Stimulated activated CD4-positive, alpha-beta T cell treated with anti-CD3 and anti-CD28 coated beads, Interleukin-12 subunit alpha, Interleukin-12 subunit beta, amount 100 ng/mL, for 4 hours (primary cell): ENCODE measurements at places on chromosomes 16 and 17.

GRCh38 chr16:4004206-4004605 is 112.0 kb downstream of the ADCY9 start:
- no peak for DNase-seq

DNA sequence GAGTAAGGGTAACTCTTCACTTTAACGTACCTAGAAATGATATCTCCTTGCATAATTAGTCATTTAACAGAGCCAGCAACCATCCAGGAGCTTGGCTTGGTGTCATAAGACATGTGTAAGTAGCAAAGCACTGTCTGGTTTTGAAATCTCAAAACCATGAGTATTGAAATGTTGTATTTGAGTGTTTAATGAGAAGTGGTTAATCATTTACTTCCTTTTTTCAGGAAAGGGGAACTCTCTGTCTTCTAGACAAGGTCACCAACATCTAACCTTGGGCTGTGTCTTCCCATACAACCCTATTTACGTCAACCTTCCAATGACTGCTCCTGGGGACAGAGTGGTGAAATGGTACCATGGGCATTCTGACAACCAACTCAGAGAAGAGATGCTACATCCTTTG is 27.1 kb downstream of the PMP22 start:
- DNase-seq: no peak

- DNase-seq: no peak
These were observed 39.8 kb downstream of the KSR1 start for GRCh38 chr17:27496005-27496404.

GRCh38 chr17:6578491-6578890 is 22.1 kb upstream of the PITPNM3 start:
- DNase-seq: no peak

DNA sequence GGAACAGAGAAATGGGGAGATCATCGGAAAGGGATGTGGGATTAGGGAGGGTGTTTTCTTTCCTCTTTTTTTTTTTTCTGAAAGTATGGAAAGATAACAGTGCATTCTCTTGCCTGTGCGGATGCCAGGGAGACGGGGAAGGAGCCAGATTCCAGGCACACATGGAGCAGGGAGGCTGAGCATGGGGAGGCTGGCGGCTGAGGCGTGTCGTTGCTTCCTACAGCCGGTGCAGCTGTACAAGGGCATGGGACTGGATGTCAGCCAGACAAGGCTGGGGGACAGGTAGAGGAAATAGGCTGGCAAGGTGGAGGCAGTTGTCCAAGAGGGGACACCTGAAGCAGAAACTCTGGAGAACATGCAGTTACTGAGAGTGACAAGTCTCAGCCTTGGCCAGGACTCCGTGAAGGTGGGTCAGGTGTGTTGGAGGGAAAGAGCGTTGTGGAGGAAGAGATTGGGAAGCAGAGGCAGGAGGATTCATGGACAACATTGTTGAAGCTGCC is 16.6 kb upstream of the ADORA2B start:
- DNase-seq: no peak

DNA sequence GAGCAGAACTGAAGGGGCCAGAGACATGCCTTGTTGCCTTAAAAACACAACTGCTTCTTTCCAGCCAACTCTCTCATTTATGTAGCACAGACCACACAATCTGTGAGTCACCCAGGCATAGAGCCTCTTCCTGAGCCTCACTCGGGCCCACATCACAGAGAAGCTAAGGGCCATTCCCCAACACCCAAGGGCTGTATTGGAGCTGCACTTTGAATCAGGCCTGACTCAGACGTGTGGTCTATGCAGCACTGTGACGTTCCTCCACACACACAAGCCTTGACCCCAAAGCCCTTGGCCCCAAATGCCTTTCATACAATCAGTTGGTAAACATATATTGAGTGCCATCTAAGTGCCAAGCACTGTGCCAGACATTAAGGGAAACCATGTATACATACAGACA is 308.9 kb upstream of the DYNLRB2 start:
- DNase-seq: no peak

- no peak for DNase-seq
These were observed 239.6 kb downstream of the CDH11 start for GRCh38 chr16:64882078-64882784.

DNA sequence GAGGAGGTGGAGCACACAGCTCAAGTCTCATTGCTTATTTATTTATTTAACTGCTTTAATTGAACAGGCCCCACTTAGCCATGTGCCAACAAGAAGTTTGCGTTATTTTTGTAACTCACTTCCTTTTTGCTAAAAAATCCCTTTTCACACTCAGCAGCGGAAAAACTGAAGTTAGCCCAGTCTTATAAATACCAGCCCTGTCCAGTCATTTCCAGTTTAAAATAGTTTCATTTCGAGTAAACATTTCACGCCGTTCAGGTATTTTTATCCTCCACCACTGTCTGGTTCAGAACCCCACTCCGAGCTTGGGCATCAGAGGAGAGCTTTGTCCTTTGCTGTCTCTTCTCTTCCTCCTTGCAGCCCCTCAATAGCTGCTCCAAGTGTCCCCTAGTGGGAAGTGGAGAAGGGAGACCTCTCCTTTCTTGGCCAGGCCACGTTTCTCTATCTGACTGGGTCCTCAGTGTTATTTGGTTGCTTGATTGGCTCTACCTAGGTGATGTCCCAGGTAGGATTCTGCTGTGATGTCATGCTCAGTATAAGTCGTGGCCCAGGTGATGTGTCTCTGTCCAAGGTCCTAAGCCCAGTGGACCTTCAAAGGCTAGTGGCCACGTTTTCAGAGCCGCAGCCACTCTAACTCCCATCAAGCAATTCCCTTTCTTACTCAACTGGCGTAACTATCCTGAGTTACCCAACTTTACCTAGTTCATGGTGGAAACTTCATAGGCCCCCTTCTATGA is 53.0 kb upstream of the GAS7 start:
- DNase-seq: no peak

- no peak for DNase-seq
These were observed 72.0 kb downstream of the ABCC6 start for GRCh38 chr16:16151315-16151714.

DNA sequence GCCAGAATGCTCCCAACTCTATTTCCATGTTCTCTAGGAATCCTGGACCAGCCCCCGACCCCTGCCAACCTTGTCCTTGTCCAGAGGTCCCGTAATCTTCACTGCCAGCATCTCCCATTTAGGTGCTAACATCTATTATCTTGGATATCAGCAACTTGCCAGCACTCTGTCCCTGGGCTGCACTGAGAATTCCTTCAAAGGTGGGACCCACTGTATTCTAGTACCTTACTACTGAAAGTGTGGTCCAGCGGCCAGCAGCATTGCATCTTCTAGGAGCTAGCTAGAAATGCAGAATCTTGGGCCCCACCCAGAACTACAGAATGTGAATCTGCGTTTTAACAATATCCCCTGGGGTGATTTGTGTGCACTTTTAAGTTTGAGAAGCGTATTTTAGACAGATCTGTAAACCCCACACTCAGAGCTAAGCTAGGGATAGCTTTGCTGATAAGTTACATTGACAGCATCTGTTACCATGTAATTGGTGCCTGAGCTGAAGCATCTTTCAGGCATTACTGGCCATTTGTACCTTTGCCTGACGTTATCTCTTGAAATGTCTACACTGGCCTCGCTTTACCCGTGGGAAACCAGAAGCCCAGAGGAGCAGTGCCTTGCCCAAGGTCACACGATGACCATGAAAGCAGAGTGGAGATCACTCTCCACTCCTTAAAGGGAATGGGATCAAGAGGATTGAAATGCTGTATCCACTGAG is 8.3 kb downstream of the ABAT start:
- DNase-seq: no peak

DNA sequence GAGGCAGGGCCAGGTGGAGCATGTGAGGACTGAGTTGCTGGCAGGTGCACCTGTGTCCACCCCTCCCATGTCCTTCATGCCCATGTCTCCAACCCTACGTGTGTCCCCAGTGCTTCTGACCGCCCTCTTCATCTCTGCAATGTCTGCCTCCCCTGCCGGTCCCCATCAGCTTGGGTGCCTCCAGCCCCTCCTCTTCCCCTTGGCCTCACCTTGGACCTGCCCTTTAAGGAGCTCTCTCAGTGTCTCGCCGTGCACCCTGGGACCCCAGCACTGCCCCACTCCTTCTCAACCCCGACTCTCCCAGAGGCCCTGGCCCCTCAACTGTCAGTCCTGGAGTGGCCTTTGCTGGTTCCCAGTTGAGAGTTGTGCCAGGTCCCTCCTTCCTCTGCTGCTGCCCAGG is 15.0 kb downstream of the RIPOR1 start:
- DNase-seq: no peak

DNA sequence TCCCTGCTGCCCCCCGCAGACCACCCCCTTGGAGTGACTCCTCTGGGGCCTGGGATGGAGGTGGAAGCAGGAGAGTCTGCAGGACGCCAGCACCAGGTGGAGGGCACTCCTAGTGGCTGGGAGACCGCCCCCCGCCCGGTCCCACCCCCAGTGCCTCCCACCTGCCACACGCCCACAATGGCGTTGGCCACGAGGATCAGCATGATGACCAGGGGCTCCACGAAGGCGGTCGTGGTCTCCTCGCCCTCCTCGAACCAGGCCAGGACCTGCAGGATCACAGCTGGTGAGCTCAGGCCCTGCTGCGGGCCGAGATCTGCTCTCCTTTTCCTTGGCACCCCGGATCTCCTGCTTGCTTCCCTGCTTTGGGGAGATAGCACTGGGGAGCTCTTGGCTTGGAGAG is 12.8 kb downstream of the ATP2A3 start:
- DNase-seq: no peak

DNA sequence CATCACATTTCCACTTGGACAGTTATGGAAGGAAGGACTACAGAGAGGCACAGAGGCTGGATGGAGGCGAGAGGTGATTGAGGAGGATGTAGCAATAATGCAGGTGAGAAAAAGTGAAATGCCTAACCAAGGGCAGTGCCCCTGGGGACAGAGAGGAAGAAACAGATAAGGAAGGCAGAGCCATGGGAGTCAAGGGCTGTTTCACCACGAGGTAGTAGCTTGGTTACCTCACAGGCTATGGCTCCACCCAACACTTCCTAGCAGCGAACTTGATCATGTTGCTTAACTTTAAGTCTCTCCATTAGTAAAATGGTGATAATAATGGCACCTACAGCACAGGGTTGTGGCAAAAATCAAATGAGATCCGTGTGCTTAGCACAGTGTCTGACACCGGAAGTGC is 83.9 kb downstream of the YPEL2 start:
- DNase-seq: no peak

- DNase-seq: no peak
These were observed 2.3 kb upstream of the RPH3AL start for GRCh38 chr17:354651-355556.

- no peak for DNase-seq
These were observed 46.3 kb downstream of the SNX11 start for GRCh38 chr17:48153691-48154358.

DNA sequence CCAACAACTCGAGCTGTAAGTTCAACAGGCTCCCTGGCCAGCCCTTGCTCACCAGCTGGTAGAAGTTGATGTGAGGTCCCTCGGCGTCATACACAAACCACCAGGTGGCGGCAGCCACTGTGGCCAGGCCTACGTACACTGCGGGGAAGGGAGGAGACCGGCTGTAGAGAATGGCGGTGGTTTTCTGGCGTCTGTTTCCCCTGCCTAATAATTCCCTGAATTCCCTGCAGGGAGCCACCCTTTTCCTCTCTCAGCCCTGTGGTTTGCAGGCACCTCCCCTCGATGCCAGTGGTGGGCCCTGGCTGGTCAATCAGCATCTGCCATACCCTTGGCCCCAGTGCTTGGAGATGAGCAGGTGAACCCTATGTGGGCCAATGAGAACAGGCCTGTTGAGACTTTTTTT is 18.9 kb upstream of the P2RX1 start:
- peak; percentile 24 for DNase-seq

DNA sequence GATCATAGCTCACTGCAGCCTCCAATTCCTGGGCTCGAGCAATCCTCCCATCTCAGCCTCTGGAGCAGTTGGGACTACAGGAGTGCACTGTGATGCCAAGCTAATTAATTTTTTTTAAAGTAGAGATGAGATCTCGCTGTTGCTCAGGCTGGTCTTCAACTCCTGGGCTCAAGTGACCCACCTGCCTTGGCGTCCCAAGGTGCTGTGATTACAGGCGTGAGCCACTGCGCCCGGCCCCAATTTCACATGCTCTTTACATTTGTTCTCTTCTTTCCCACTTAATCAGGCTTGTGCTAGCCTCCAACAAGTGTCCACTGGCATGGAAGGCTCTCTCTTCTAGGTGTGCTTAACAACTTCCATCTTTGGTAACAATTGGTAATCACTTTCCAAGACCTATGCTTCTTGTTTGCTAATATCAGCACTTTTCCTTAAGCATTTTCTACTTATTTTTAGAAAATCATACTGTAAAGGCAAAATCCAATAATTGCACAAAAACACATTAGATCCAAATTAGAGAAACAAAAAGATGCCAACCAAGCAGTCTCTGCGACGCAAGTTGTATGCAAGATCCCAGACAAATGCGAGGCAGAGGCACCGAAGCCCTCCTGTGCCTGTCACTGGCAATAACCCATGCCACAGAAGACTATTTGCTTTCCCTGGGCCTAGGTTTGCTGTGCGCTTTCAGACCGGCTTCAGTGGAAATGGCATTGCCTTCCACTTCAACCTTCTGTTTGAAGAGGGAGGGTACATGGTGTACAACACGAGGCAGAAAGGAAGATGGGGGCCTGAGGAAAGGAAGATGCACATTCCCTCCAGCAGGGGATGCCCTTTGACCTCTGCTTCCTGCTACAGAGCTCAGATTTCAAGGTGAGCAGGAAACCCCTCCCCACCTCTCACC is 52.6 kb downstream of the NOS2 start:
- no peak for DNase-seq

- no peak for DNase-seq
These were observed 141.8 kb downstream of the CMIP start for GRCh38 chr16:81586417-81586816.

DNA sequence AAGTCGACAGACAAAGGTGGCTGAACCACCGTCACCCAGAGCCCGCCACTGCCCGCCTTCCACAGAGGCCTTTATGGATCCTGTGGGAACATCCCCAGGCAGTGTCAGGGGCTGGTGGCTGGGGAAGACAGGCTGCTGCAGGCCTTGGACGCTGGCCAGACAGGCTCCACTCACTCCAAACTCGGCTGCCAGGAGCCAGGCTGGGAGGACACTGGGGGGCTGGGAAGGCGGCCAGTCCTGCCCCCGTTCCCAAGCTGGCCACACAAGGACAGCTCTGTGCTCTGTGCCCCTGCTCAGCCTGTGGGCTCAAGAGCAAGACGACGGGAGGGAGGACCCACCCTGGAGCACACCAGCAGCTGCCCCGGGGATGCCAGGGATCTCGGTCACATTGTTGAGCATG is 7.6 kb upstream of the LCAT start:
- no peak for DNase-seq

- DNase-seq: no peak
These were observed 8.3 kb downstream of the ALKBH5 start for GRCh38 chr17:18191967-18192366.

- DNase-seq: no peak
These were observed 3.0 kb downstream of the RASL10B start for GRCh38 chr17:35734396-35734795.
